RWPE1 (cell line): ENCODE measurements at places on chromosomes 12 and 14.

DNA sequence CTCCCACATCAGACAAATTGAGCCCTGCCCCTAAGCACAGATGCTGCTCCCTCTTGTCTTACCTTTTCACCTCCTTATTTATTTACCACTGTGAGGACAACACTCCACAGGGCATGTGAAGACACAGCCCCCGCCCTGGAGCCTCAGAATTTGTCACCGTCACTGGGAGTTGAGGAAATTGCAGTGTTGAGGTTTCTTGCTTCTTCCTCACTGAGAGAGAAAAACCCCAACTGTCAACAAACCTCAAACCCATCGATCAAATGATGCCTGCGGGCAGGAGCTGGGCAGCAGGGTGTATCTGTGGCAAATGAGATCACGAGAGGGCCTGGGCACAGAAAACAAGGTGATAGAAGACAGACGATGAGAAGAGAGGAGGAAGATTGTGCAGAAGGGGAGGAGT, 30.5 kb upstream of the PLEKHG3 start:
- DNase-seq = peak; percentile 28

GRCh38 chr12:52523824-52524223, 3.6 kb upstream of the KRT5 start:
- peak; percentile 62 for DNase-seq

DNA sequence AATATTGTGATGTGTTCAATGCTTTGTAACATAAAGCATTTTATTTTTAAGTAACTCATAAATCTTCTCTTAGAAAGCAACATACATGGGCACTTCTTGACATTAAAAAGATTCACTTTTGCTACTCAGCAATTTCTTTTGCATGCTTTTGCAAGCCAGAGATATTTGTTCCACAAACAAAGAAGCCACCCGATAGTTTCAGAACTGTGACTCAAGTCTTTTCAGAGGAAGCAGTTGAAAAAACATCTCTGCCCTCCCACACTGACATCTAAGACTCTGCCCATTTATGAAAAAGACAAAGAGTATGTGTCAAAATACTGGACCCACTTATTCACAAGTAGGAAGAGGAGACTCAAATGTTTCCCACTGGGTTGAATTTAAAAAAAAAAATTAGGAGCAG, 7.5 kb downstream of the APPL2 start:
- DNase-seq = no peak

- DNase-seq = no peak
These were observed 2.0 kb downstream of the PTPN11 start for GRCh38 chr12:112420740-112421139.

DNA sequence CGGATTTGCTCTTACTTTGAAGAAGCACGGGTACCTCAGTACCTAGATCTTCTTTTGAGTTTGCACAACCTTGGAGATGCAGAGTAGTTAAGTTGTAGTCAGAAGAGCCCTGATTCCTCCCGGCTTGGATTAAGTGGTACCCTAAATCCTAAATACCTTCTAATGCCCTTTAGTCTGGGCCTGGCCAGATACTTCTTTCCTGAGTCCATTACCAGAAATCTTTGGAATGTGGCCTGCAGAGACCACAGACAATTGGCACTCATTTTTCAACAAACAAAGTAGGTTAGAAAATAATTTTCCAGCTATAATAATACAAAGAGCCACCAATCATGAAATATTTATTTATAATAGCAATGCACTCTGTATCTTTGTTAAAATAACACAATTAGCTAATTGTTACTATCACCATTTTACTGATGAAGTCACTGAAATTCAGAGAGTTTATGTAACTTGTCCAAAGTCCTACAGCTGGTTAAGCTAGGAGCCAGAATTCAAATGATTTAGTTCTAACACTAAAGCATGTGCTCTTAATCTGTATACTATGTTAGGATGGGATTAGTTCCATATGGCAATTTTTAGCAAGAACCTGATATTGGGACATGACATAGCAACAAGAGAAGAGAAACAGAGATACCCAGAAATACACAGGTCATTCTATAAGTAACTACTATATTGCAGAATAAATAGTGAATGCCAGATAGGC, 132.1 kb upstream of the PDZRN4 start:
- DNase-seq = no peak

GRCh38 chr12:95335948-95336347, 118.3 kb downstream of the VEZT start:
- no peak for DNase-seq

- no peak for DNase-seq
These were observed 5.8 kb downstream of the AP5M1 start for GRCh38 chr14:57274551-57274950.
